NCI-H2081 (cell line): ENCODE measurements at places on chromosomes 7 and 10.

- peak; percentile 1 for DNase-seq
Measured at GRCh38 chr7:96004578-96004977, 232.2 kb downstream of the DYNC1I1 start.

DNA sequence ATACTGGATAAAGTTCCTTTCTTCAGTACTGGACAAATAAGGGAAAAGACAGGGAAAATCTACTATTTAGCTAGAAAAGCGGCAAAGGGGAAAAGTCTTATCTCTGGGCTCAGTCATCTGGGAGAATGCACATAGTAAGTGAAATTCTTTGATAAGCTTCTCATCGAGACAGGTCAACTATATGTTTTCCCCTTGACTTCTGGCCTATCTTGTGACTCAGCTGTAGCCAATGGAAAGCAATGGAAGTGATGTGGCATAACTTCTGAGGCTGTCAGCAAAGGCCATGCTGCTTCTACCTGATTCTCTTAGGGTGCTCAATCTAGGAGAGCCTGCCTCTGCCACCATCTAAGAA lies 91.9 kb downstream of the PCGF5 start:
- DNase-seq, result no peak

- DNase-seq, result no peak
Measured at GRCh38 chr7:36019538-36019937, 133.5 kb upstream of the EEPD1 start.

GRCh38 chr10:34940436-34940835 lies 125.3 kb upstream of the PARD3 start:
- no peak for DNase-seq

- DNase-seq, result no peak
Measured at GRCh38 chr7:135262623-135263320, 29.1 kb downstream of the STRA8 start.

DNA sequence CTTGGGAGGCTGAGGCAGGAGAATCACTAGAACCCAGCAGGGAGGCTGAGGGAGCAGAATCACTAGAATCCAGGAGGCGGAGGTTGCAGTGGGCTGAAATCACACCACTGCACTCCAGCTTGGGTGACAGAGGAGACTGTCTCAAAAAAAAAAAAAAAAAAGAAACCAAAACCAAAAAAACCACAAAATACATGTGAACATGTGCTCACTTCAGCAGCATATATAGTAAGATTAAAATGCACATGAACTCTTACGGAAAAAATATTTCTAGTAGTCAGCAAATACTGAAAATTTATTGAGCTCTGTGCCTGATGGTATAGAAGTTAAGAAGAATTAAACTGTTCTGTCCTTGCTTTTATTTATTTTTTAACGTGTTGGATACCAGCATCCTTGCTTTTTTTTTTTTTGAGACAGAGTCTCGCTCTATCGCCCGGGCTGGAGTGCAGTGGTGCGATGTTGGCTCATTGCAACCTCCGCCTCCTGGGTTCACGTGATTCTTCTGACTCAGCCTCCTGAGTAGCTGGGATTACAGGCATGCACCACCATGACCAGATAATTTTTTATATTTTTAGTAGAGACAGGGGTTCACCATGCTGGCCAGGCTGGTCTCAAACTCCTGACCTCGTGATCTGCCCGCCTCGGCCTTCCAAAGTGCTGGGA lies 9.6 kb upstream of the ZNF487 start:
- no peak for DNase-seq

DNA sequence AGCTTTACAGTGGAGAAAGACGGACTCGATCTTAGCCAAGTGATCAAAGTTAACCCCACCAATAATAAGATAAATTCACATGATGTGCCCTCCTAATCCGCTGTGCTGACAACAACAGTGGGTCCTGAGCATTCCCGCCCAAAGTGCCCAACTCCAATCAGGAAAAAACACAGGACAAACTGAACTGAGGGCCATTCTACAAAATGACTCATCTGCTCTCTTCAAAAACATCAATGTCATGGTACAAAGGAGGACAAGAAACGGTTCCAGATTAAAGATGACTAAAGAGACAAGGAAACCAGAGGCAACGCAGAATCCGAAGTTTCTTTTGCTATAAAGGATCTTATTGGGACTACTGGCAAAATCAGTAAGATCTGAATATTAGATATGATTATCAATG lies 79.4 kb downstream of the CTBP2 start:
- DNase-seq, result no peak

DNA sequence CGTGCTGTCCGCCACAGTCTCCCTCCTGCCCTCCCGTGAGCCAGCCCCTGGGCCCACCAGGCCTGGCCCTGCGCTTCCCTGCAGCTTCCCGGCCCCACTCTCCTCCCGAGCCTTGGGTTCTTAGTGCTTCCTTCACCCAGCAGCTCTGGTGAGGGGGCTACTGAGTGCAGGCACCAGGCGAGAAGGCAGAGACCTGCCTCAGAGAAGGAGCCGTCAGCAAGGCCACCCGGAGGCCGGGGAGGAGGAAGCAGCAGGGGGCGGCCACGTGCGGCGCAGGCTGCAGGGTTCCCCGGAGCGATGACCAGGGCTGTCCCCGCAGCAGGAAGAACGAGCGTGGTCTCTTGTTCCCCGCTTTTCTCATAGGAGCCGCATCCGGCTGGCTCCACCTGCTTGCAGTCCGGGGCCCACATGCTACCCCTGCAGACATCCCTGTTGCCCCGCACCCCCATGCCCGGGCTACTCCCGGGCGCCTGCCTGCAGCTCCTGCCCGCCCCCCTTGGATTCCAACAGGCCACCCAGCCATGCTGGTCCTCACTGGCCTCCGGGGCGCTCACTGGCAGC lies 20.5 kb downstream of the YKT6 start:
- no peak for DNase-seq

- peak; percentile 25 for DNase-seq
Measured at GRCh38 chr10:53403688-53404087, 631.1 kb upstream of the MBL2 start.

GRCh38 chr10:70118196-70118595 lies 14.4 kb downstream of the AIFM2 start:
- DNase-seq, result no peak

DNA sequence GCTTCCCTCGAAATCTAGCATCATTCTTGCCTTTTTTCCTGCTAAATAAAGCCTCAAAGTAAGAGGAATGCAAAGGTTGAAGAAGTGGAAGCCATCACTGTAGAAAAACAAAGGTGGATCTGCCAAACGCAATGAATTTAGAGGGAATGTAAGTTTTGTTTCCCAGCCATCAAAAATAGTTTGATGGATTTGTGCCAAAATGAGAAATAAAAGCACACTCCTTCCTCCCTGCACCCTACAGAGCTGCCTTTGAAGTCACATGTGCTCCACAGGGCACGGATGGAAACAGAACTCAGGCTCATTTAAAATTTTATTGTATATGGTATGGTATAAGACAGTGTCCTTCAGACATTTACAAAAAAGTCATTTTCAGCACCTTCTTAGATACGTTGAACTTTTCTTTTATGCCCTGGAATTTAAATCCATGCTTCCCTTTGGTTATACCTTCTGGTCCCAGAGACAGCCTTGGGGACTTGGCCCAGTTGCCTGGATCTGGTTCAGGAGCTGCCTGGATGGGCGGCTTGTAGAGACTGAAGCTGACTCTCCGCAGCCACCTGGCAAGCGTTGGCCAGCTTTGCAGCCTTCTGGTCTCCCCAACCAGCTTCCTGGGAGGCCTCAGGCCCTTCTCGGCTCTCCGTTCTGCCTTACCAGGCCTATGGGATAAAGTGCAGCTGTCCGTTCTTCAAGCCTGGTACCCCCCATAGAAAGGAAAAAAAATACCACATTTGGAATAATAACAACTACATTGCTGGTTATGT lies 228.5 kb upstream of the NEBL start:
- no peak for DNase-seq

DNA sequence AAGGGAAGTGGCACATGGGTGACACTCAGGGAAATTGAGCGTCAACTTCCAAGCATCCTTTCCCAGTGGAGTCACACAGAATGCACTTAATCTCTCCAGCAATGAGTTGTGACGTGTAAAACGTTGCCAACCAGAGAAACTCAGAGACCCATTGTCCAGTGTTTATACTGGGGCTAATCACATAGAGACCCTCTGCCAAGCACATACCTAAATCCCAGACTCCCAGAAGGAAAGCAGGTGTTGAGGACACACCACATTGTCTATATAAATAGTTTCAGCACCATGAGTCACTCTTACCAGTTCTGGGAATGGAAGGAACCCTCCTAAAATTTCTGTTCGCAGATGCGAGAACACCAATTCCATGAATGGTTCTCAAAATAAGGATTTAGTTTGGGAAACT lies 76.4 kb upstream of the BET1 start:
- DNase-seq, result no peak
